ENCODE measurements at places on chromosomes 5 and 9. TPM values are rescaled to one million over a fixed set of nuclear protein-coding genes. Genes with fewer than 3 reads are reported as not detected.

DNA sequence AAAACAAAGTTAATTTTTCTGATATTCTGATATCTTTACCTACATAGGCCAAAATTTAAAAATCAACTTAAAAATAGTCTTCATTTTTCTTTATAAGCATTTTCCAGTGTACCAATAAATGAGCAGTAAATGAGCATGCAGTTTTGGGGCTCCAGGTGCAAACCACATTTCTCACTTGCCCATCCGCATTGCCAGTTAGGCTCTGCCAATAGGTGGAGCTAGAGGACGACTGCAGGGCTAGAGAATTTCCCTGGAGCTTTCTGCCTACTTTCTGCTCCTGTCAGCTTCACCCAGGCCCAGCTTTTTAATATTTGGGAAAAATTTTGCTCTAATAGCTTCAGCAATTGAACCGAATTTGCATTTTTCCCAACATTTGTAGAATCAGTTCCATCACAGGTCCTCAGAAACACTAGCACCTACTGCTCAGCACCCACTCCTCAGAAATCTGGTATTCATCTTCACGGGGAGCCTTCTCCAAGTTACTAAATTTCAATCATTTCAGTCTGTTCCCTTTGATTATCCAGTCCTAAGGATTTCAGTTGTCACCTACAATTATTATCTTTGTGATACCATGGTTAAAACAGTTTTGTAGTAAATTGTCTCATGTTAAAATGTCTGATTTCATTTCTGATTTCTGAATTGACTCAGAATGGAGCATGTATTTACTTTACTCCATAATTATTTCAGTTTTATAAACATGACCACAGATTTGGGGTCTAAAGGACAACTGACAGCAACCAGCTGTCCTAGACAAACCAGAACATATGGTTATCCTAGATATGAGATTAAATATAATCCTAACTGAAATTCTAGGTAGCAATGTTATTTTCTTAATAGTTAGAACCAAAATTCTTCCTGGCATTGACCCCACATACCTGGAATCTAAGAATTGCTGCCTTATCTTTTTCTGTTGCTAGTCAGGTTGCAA lies 104.6 kb upstream of the FAM174A start:
- no peaks in the 10 kb centered on the region for H3K4me1 ChIP-seq
- peak; percentile 41 for DNase-seq
- no peaks in the 10 kb centered on the region for H3K36me3 ChIP-seq
- no peaks in the 10 kb centered on the region for H3K27me3 ChIP-seq
- H3K27ac ChIP-seq, result no peak overlapping the region

GRCh38 chr5:178223828-178224335 lies 8.7 kb downstream of the PHYKPL start:
- no peak for DNase-seq
- H3K4me3 ChIP-seq, result no peak overlapping the region
- no peaks in the 10 kb centered on the region for H3K27me3 ChIP-seq
- no peak overlapping the region for H3K27ac ChIP-seq
- peaks cover 47% of the 10 kb centered on the region for H3K36me3 ChIP-seq

- peak overlapping the region; percentile 95 for H3K27ac ChIP-seq
- H3K4me3 ChIP-seq, result peak overlapping the region; percentile 81
- peaks cover 95% of the 10 kb centered on the region for H3K4me1 ChIP-seq
- H3K36me3 ChIP-seq, result no peaks in the 10 kb centered on the region
These were observed 64.3 kb downstream of the RAPGEF1 start for GRCh38 chr9:131675437-131676022.

GRCh38 chr9:120366644-120367019 lies 213.3 kb downstream of the CDK5RAP2 start:
- H3K27me3 ChIP-seq, result peaks cover 5% of the 10 kb centered on the region
- H3K27ac ChIP-seq, result no peak overlapping the region
- H3K36me3 ChIP-seq, result no peaks in the 10 kb centered on the region
- no peak overlapping the region for H3K4me3 ChIP-seq

- no peaks in the 10 kb centered on the region for H3K36me3 ChIP-seq
- H3K27me3 ChIP-seq, result no peaks in the 10 kb centered on the region
- H3K4me3 ChIP-seq, result peak overlapping the region; percentile 52
- DNase-seq, result no peak
These were observed 117.5 kb downstream of the PCSK5 start for GRCh38 chr9:76007935-76008334.

- DNase-seq, result no peak
- no peaks in the 10 kb centered on the region for H3K4me1 ChIP-seq
- no peak overlapping the region for H3K27ac ChIP-seq
- H3K36me3 ChIP-seq, result no peaks in the 10 kb centered on the region
- no peaks in the 10 kb centered on the region for H3K27me3 ChIP-seq
- H3K4me3 ChIP-seq, result no peak overlapping the region
These were observed 109.7 kb upstream of the IER5L start for GRCh38 chr9:129287619-129288305.

DNA sequence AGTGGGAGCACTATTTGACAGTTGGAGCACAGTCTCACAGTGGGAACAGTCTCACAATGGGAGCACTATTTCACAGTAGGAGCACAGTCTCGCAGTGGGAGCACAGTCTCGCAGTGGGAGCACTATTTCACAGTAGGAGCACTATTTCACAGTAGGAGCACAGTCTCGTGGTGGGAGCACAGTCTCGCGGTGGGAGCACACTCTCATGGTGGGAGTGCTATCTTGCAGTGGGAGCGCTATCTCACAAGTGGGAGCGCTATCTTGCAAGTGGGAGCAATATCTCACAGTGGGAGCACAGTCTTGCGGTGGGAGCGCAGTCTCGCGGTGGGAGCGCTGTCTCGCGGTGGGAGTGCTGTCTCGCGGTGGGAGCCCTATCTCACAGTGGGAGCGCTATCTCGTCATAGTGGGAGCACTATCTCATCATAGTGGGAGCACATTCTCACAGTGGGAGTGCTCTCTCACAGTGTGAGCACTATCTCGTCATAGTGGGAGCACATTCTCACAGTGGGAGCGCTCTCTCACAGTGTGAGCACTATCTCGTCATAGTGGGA lies 56.1 kb downstream of the MED10 start:
- H3K27me3 ChIP-seq, result no peaks in the 10 kb centered on the region
- H3K36me3 ChIP-seq, result peaks cover 1% of the 10 kb centered on the region
- DNase-seq, result no peak
- H3K4me1 ChIP-seq, result no peaks in the 10 kb centered on the region

GRCh38 chr5:64207978-64208377 lies 42.3 kb downstream of the RNF180 start:
- no peak overlapping the region for H3K4me3 ChIP-seq
- DNase-seq, result no peak
- no peaks in the 10 kb centered on the region for H3K27me3 ChIP-seq
- no peaks in the 10 kb centered on the region for H3K4me1 ChIP-seq

GRCh38 chr5:110865400-110866094 lies 126.7 kb downstream of the SLC25A46 start:
- H3K27me3 ChIP-seq, result no peaks in the 10 kb centered on the region
- H3K4me1 ChIP-seq, result no peaks in the 10 kb centered on the region
- no peak overlapping the region for H3K4me3 ChIP-seq
- H3K36me3 ChIP-seq, result no peaks in the 10 kb centered on the region
- no peak overlapping the region for H3K27ac ChIP-seq

DNA sequence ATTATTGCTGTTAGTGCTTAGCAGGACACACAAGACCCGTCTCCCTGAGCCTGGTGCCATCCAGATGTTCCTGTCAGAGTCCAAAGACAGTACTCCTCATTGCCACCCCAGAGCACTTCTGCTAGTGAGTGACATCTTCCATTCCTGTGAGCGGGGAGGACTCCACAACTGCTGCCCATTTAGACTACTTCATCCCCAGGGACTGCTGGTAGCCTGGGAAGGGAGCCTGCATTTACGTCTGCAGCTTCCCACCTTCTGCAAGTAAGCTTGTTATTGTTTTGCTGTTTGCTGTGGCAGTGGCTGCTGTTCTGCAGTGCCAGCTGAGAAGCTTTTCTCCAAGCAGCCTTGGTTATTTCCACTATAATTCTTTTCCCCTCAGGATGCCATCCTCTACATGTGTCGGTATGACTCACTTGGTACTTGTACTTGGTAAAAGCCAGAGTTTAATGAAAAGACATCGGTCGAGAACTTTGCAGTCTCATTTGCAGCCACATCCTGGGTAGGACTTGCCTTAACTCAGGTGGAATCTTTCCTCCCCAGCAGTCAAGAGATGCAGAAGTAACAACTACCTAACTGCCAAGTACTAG lies 10.6 kb upstream of the MAP1B start:
- no peaks in the 10 kb centered on the region for H3K36me3 ChIP-seq
- peaks cover 58% of the 10 kb centered on the region for H3K27me3 ChIP-seq
- H3K27ac ChIP-seq, result no peak overlapping the region
- H3K4me3 ChIP-seq, result no peak overlapping the region
- H3K4me1 ChIP-seq, result peaks cover 20% of the 10 kb centered on the region

The FKBP15 gene
- 26.0 TPM for total RNA-seq

The FAM153A gene
- total RNA-seq, result 58.1 TPM

Measured in activated T-cell treated with anti-CD3 and anti-CD28 coated beads, Interleukin-2, amount 50 U/mL, for 72 hours (primary cell).